ENCODE measurements at places on chromosomes 6 and 20.

GRCh38 chr20:3400260-3401155 lies 7.0 kb downstream of the DNAAF9 start:
- DNase-seq: no peak

DNA sequence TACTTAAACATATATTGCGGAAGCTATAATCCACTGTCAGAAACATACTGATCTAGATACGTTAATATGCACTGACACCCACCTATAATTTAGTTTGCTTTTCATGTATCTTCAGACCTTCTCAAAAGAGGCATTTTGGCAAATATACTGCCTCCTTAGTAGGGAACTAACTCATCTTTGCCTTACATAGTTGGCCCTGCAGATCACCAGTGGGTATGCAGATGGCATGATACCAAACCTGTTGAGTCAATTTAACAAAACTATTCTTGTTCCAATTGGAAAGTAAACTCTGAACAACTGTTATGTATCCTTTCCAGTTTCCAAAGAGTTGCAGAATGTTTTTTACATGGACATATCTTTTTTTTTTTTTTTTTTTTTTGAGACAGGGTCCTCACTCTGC lies 35.6 kb upstream of the TBC1D20 start:
- no peak for DNase-seq

GRCh38 chr6:157527471-157527907 lies 146.5 kb downstream of the ZDHHC14 start:
- DNase-seq: peak; percentile 91

DNA sequence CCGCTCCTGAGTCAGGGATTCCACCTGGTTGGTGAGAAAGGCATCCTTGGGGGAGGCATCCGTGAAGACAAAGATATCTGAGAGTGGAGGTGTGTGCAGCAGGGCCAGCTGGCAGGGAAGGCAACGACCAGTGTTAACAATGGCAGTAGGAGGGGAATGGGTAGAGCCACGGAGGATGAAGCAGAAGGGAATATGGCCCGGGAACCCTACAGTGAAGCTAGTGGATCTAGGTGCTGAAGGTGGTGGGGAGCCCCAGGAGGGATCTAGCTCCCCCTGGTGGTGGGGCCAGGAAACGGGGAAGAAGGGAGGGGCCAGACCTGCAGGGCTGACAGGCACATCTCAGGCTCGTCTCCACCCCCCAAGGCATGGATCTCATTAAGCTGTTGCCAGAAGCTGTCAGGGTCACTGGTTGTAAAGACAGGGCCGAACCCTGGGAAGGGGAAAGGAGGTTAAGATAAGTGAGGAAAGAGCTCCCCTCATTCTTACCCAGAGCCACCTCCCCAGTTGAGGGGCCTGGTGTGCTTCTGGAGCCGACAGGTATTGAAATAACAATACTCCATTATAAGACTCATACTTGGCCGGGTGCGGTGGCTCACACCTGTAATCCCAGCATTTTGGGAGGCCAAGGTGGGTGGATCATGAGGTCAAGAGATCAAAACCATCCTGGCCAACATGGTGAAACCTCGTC lies 7.3 kb downstream of the VWA7 start:
- DNase-seq: peak; percentile 64

GRCh38 chr6:10939840-10940239 lies 53.0 kb downstream of the SYCP2L start:
- no peak for DNase-seq

DNA sequence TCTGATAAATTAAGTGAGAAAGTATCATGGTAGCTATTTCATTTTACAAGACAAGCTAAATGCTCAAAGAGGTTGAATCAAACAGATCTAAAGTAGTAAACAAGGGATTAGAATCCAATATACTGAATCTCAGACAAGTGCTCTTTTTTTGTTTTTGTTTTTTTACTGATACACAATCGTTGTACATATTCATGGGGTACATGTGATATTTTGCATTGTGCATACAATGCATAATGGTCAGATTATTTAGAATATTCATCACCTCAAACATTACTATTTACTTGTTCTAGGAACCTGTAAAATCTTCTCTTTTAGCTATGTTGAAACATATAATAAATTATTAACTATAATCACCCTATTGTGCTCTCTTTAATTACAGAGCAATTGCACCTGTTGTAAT lies 57.0 kb upstream of the HCRTR2 start:
- no peak for DNase-seq

GRCh38 chr6:4272996-4273395 lies 137.6 kb upstream of the ECI2 start:
- DNase-seq: no peak

GRCh38 chr20:3813848-3814581 lies 6.3 kb upstream of the AP5S1 start:
- no peak for DNase-seq

- peak; percentile 87 for DNase-seq
Measured at GRCh38 chr6:149443411-149444181, 41.2 kb downstream of the ZC3H12D start.

- no peak for DNase-seq
Measured at GRCh38 chr6:167988945-167989841, 8.3 kb upstream of the KIF25 start.

DNA sequence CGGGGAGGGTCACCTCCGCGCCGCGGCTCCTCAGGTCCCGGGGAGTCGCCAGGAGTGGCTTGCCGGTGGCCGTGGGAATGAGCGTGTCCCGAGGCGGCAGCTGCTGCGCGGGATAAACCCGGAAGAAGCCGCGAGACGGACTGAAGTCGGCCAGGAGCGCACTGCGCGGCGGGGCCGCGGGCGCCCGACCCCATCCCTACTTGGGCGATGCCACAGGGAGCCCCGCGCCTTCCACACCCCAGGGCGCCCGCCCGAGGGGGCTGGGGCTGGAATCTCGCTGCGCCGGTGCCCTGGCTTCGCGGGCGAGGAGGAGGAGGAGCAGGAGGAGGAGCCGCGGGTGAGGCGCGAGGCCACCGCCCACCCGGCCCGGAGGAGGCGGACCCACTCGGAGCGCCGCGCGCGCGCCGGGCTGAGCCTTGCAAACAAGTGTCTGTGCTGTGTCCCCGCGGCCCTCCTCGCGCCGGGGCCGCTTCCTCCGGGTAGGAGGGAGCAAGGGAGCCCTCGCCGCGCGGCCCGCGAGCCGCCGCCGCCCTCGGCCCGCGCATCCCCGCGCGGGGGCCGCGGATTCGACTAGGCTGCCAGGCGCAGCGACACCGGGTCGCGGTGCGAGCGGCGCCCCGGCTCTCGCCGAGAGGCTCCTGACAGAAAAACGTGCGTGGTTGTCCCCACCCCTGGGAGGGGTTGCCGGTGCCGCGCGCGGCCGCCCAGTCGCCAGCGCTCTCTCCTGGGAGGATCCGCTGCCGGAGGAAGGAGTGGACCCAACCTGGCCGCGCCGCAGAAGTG lies at the start of gene ZDHHC14:
ZDHHC14 (plus strand) TSS at position 412 of the 783 bp plus-strand sequence.
- peak; percentile 84 for DNase-seq

DNA sequence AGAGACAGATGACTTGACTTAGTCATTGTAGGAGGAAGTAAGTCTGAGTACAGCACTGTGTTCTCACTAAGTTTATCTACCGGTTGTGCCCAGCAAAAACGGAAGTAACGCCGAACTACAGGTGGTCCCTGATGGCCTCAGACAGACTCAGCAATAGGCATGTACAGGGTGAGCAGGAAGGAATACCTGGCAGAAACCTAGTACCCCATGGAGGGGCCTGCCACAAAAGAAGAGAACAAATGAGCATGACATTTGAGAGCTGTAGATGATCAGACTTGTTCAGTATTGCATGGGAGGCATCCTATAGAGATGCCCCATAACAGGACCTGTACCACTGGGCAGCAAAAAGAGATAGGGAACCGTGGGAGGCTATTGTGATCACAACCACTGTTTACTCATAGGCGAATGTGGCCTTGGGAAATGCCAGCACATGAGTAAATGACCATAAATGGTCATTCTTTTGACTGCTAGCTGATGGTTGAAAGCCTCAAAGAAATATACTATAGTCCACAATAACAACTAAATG lies 106.4 kb upstream of the TAB2 start:
- DNase-seq: peak; percentile 70

DNA sequence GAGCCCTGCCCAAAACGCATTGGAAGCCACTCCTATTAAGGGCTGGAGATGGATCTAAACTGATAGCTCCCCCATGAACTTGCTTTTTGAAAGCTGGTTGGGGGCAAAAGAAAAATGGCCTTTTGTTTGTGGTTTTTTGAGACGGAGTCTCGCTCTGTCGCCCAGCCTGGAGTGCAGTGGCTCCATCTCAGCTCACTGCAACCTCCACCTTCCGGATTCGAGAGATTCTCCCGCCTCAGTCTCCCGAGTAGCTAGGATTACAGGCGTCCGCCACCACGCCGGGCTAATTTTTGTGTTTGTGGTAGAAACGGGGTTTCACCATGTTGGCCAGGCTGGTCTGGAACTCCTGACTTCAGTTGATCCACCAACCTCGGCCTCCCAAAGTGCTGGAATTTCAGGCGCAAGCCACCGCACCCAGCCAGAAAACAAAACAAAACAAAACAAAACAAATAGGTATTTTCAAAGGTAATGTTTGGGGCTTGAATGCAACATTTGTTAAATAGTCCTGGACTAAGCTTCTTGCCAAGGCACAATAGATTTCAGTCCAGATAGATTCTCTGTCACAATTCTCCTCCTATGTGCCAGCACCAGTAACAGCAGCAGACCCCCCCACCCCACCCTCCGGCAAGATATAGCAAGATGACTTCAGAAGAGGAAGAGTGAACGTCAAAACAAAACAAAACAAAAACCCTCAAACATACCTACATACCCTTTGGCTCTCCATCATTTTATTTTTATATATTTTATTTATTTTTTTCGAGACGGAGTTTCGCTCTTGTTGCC lies 26.5 kb upstream of the ABT1 start:
- DNase-seq: no peak

DNA sequence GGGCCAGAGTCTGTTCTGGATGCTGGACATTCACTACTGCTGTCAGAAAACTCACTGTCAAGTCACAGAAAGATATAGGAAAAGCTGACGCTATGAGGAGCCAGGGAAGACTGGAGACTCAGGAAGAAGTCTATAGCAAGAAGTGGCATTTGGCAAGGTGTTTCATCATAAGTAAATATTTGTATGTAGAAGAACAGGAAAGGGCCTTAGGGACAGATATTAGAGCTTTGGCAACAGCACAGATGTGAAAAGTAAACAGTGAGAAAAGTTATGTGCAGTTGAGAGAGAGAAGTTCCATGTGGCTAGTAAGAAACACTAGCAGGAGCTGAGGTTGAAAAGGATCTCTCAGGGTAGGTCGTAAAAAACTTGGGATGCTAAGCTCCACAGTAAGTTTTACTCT lies 868.9 kb downstream of the PHF3 start:
- peak; percentile 45 for DNase-seq

- no peak for DNase-seq
Measured at GRCh38 chr20:25063546-25063945, 5.6 kb upstream of the ACSS1 start.

DNA sequence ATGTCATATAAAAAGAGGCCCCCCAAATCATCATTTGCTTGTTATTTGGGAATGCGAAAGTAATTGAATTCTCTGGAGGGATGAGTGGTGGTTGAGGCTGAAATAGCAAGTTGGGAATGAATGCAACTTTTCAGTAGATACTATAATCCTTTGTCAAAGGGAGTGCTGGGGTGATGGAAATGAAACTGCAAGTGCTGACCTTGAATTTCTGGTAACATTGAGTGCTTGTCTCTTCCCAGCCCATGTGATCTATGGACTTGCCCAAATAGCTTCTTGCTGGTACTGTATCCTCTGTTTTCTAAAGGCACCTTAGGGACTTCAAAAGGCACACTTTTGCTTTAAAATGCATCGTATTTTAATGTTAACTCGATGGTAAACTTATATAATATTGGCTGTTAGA lies 14.8 kb downstream of the PAQR8 start:
- no peak for DNase-seq

DNA sequence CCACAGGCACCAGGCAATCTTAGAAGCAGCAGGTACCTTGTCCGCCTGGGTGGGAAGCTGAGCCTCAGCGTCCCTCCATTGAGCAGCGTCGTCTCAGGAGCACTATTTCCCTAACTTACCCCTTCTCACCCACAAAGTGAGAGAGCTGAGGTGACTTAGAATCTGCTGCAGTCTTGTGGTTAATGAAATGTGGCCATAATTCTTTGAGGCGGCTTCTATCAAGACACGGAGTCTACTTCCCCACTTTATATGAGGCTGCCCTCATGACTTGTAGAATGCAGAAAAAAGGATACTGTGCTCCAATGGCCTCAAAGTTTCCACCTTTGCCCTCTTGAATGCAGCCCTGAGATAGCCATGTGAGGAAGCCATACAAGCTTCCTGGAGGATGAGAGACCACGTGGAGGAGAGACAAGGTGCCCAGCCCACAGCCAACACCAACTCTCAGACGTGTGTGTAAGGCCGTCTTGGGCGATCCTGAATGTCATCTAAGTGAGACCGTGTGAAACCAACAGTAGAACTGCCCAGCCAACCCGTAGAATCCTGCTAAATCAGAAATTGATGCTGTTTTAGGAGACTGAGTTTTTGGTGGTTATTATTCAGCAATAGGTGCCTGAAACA lies 9.1 kb upstream of the TAGAP start:
- DNase-seq: no peak

GRCh38 chr20:64205611-64206026 lies 41.4 kb downstream of the MYT1 start:
- DNase-seq: no peak

DNA sequence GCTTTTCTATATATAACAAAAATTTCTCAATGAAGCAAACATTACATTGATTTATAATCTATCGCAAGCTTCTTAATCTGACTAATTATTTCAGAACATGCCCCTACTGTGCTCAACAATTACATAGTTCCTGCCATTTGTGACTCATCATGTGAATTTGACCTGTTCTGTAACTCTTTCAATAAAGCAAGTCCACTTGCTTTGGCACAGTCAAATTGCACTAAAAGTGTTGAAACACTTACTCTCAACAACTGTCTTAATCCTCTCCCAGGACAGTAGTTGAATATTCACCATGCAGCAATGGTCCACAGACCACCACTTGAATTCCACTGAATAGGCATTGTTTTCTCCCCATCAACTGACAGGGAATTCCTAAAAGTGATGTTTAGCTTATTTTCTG lies 67.7 kb upstream of the SPTLC3 start:
- peak; percentile 23 for DNase-seq

GRCh38 chr20:50281831-50282591 lies 91.4 kb downstream of the CEBPB start:
- no peak for DNase-seq

GRCh38 chr6:32962213-32962826 lies 6.1 kb upstream of the BRD2 start:
- no peak for DNase-seq

DNA sequence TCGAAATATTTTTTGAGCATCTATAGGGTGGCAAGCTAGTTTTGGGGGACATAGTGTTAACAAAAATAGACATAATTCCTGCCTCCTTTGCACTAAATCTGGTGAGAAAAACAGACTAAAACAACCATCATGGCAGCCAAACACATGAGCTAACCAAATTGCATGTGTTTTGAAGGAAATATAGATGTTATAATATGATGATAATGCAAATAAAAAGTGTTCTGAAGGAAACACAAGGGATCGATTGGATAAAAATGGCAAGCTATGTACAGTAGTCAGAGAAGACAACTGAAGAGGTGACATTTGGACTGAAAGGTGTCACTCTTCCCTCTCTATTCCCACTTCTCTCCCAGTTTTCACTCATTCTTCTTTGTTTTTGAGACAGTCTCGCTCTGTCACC lies 706.9 kb downstream of the PTPRT start:
- no peak for DNase-seq

Data from fibroblast of pulmonary artery (primary cell).